Glutamatergic neuron (in vitro differentiated cells): ENCODE measurements at places on chromosomes 16 and 17.
A peak's percentile ranks its signal among the peaks of the same experiment; 100 is the strongest.

GRCh38 chr17:50052241-50052796, 3.6 kb upstream of the ITGA3 start:
- DNase-seq: no peak

DNA sequence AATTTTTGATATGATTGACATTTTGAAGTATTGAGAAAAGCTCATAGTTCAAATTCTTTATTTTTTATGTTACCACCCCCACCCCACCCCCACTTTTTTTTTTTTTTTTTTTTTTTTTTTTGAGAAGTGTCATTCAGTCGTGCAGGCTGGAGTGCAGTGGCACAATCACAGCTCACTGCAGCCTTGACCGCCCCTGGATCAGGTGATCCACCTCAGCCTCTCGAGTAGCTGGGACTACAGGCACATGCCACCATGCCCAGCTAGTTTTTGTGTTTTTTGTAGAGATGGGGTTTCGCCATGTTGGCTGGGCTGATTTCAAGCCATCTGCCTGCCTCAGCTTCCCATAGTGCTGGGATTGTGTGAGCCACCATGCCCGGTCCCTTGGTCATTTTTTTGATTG, 7.4 kb downstream of the TAF15 start:
- no peak for DNase-seq

DNA sequence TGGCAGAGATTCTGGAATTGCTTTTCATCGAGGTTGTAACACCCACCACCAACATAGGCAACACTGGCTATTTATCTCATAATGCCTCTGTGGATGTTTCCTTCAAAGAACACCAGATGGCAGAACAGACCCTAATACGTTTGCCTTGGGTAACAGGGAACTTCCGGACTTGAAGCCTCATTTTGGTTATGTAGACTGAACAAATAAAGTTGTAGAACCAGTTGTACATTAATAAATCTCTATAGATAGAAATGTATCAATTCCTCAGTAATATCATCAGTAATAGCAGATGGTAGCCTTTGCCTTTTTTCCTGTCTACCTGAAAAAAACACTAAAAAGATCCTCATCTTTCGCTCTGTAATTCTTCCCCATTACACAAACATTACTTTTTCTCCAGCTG, 25.9 kb upstream of the APOH start:
- no peak for DNase-seq

DNA sequence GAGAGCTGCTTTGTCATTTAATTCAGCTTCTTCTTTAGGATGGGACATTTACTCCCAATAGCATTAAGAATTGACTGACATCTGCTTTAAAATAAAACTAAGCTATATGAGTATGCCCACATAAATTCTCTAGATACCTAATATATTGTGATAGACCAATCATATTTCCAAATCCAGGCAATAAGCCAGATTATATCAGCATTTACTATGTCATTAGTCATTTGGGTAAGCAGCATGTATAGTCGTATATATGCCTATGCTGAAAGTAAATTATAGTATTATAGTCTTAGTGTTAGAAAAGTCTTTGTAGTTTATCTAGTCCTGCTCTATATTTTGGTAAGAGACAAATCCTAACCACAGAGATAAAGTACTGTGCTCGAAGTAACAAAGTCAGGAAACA, 958.1 kb downstream of the KCNJ2 start:
- DNase-seq: no peak

GRCh38 chr17:57868910-57869616, 19.2 kb upstream of the MRPS23 start:
- DNase-seq: no peak

DNA sequence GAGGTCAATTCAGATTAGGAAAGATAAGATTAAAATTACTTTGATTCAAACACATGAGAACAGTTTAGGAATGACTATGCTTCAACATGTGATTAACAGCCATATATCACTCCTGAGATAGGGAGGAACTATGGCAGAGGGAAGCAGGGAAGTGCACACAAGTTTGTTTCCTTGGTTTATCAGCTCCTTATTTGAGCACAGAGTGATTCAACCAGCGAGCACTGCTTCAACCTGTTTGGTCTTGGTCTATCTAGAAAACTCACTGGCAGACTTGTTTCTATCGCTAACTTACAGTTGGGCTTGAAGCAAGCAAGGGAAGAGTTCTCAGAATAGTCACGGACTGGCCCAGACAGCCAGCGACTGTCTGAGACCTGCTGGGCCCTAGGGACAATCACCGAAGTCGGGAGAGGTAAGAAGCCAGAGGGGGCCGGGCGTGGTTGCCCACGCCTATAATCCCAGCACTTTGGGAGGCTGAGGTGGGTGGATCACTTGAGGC, 23.5 kb downstream of the TUBG1 start:
- DNase-seq: no peak

DNA sequence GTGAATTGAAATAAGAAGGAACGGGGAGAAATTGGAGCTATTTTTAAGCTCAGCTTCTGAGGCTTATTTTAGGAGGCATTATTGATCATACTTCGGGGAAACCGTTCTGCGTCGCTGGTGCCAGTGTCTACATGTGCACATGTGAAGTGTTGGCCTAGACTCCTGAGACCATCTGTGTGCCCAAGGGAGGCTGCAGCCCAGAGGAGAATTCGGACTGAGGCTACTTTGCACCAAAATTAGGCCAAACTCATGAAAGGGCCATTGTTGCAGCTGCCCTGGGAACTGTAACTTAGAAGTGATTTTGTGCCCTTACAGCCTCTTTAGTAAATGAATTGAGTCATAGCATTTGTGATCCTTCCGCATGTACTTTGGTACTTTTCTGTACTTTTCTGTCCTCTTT, 102.0 kb upstream of the NOL11 start:
- DNase-seq: peak; percentile 32

- DNase-seq: peak; percentile 81
These were observed 11.7 kb upstream of the CNTNAP4 start for GRCh38 chr16:76265434-76266045.

DNA sequence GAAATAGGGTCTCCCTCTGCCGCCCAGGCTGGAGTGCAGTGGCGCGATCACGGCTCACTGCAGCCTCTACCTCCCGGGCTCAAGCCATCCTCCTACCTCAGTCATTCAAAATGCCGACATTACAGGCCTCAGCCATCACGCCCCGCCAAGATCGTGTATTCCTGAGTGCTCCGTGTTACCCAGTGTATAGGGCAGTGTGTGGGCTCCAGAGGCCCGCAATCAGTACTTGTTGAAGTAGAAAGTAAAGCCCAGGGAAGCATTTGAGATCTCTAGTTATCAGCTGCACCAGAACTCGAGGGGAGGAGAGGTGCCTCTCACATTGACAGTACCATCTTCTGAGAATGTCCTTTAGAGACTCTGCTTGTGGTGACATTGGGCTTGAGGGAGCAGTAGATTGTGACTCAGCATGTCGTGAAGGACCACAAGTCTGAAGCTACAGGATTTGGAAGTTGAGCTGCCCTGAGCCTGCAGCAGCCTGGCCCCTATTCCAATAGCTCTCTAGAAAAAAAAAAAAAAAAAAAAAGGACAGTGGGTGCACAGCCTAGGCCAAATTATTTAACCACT, 1.1 kb upstream of the PRPSAP1 start:
- DNase-seq: no peak

GRCh38 chr17:57477522-57478362, 221.4 kb downstream of the MSI2 start:
- DNase-seq: no peak
